ENCODE measurements at places on chromosomes 1 and 21. TPM values are rescaled to one million over a fixed set of nuclear protein-coding genes. Genes with fewer than 3 reads are reported as not detected.
A peak's percentile ranks its signal among the peaks of the same experiment; 100 is the strongest.

APCS gene
- not detected for total RNA-seq

FAM110D gene
- not detected for total RNA-seq

- no peaks in the 10 kb centered on the region for H3K4me1 ChIP-seq
- H3K27me3 ChIP-seq, result peaks cover 30% of the 10 kb centered on the region
- no peak overlapping the region for H3K4me3 ChIP-seq
- no peak overlapping the region for H3K27ac ChIP-seq
Measured at GRCh38 chr1:211478801-211479578, 13.0 kb downstream of the RD3 start.

DNA sequence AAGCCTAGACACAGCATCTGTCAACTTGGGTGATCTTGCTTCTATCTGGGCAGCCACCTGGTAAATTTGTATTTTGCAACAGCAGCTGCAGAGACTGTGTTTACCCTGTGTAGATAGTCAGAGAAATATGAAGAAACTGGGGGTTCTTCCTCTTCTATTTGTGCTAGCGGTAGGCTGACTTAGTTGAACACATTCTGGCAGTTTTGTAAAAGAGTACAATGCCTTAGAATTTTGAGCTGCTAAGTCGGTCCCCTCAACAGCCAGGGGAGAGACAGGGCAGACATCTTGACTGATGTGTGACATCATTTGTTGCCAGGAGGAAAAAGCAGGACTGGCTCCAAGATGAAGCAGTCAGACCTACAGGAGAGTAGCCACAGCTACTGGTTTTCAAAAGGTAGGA lies 53.7 kb downstream of the KCNJ6 start:
- H3K27ac ChIP-seq, result no peak overlapping the region
- no peak overlapping the region for H3K4me3 ChIP-seq
- no peaks in the 10 kb centered on the region for H3K27me3 ChIP-seq
- no peaks in the 10 kb centered on the region for H3K4me1 ChIP-seq
- H3K36me3 ChIP-seq, result no peaks in the 10 kb centered on the region
- no peak for DNase-seq

DNA sequence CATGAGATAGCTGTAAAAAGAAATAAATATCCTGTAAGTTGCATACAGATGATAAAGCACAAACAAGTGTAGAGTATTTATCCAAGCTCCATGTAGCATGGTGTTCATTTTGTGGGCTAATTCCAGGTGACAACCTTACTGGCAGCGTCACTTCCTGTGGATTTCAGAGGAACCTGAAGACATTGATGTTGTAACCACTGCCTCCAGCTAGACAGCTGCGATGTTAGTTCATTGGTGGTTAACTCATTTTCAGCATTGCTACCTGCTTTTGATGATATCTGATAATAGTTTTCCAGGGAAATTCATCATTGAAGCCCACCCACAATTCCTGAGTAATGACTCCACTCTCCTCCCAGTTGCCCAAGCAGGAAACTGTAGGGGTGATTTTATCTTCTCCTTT lies 3.0 kb downstream of the HSD3B1 start:
- H3K36me3 ChIP-seq, result no peaks in the 10 kb centered on the region
- H3K4me1 ChIP-seq, result no peaks in the 10 kb centered on the region
- H3K27ac ChIP-seq, result no peak overlapping the region
- DNase-seq, result no peak

GRCh38 chr1:8911416-8912309 lies 33.2 kb upstream of the ENO1 start:
- H3K4me1 ChIP-seq, result peaks cover 59% of the 10 kb centered on the region
- DNase-seq, result no peak
- H3K4me3 ChIP-seq, result no peak overlapping the region
- peak overlapping the region; percentile 67 for H3K27ac ChIP-seq
- H3K36me3 ChIP-seq, result peaks cover 60% of the 10 kb centered on the region

DNA sequence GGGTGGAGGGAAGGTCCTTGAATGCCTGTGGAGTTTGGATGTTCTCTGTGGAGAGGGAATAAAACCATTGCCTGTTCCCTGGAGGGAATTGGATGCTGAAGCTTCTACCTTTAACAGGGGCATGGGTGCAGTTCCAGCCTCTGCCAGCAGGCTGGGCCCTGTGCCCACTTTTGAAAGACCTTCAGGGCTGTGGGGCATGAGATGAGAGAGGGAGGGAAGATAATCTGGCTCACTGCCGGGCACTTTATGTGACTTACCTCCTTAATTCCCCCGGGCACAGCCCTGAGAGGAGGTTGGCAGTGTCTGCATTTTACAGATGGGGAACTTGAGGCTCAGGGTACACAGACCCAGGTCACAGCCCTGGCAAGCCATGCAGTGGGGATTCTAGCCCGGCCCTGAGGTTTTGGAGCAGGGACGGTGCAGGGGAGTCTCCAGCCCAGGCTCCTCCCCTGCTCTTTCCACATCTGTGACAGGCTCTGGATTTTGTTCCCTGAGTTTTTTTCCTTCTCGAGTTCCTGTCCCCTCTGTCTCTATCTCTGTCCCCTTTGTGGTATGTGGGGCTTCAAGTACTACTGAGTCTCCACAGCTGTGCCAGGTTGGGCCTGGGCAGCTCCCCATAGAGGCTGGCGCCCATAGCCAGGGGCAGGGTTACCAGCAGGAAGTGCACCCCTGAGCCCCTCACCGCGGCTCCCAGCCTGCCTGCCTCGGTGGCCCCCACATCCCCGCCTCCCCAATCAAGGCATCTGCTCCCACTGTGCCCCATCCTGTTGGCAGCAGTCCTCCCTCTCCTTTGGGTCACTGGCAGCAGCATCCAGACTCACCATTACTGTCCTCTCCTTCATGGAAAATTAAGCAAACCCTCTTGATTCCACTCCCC lies 14.0 kb upstream of the THEMIS2 start:
- H3K4me1 ChIP-seq, result peaks cover 22% of the 10 kb centered on the region
- no peaks in the 10 kb centered on the region for H3K36me3 ChIP-seq
- peak overlapping the region; percentile 80 for H3K27ac ChIP-seq
- no peaks in the 10 kb centered on the region for H3K27me3 ChIP-seq

DNA sequence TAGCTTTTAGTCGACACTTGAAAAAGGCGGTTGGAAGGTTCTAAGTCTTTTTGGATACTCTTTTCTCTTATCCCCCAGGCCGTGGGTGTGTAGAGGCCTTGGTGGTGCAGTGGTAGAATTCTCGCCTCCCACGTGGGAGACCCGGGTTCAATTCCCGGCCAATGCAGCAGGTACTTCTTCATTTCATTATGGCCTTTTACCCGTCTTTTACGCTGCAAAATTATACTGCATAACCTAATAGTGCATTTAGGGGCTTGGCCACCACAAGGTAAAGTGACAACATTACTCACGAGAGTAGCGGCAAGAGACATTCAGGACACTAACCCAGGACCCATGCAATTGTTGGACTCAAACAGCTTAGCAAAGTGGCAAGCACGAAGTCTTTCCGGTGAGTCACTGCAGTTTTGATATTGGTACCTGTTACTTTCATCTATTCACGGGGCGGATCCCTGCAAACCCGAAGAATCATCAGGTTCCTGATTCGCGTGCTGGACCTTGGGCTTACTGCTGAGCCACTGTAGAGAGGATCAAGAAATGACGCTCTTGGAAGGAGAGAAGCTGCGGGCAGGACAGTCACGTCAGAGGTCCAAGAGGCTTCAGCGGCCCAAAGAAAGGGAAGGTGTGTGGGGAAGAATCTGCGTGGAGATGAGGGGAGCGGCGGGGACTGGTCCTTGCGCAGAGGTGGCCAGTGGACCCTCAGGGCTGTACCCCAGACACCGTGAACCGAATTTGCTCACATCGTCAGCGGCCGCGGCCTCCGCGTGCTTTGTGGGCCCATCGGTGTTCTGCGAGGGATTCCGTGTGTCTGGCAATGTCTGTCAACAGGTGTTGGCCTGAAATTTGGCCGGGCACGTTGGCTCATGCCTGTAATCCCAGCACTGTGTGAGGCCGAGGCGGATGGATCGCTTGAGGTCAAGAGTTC lies 12.9 kb upstream of the RNU1-4 start:
- H3K4me1 ChIP-seq, result peaks cover 2% of the 10 kb centered on the region
- H3K4me3 ChIP-seq, result no peak overlapping the region
- H3K27ac ChIP-seq, result no peak overlapping the region
- H3K36me3 ChIP-seq, result no peaks in the 10 kb centered on the region
- no peaks in the 10 kb centered on the region for H3K27me3 ChIP-seq

DNA sequence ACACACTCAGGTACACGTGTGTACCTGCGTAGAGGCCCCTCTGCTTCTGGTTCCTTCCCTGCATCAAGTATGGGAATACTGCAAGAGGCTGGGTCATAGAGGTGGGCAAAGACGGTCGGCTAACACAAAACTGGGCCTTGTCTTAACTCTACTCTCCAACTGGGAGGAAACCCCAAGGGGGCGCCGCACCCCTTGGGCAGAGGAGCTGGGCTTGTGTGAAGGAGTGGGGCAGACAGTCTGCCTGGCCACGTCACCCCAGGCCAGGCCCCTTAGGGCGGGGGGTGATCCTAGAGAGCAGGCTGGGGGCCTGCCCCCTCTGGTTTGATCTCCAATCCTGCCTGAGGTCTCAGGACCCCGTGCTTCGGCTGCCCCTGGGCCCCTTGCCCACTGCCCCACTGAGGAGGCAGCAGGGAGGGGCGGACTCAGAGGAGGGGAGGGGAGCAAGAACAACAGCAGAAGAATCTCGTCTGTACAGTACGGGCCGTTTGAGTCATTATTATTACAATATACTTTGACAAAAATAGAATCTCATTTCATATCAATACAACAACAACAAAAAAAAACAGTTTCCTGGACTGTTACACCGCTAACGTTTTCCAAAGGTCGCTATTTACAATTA lies 34.7 kb downstream of the MEF2D start:
- peaks cover 26% of the 10 kb centered on the region for H3K36me3 ChIP-seq
- DNase-seq, result no peak
- H3K4me1 ChIP-seq, result peaks cover 12% of the 10 kb centered on the region

DNA sequence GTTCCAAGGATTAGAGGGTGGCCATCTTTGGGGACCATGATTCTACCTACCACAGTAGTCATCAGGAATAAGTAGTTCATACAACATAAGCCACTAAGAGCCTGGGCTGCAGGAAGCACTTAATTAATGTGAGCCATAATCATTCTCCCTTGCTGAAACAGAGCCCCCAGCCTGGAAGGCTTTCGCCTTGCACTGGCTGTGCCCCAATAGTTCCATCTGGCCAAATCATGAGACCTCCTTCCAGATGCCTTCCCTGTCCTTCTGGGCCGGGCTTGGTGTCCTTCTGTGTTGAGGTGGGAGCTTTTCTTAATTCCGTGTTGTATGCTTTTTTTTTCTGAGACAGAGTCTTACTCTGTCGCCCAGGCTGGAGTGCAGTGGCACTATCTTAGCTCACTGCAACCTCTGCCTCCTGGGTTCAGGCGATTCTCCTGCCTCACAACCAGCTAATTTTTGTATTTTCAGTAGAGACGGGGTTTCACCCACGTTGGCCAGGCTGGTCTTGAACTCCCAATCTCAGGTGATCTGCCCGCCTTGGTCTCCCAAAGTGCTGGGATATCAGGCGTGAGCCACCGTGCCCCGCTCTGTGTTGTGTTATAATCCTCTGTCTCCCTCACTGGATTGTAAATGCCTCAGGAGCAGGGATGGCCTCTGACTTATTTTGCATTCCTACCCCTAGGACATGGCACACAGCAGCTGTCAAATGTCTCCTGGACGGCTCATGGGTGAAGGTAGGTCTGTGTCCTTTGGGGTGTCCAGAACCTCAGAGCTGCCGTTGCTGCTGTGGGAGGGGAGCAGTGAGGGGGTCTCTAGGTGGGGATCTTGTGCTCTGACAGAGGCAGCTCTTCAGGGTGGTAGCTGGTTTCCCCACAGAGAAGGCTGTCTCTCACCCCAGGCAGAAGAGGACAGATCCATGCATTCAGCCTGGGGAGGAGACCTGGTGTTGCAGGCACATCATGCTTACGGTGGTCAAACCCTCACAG lies 10.1 kb downstream of the GNG4 start:
- H3K27ac ChIP-seq, result no peak overlapping the region
- H3K4me3 ChIP-seq, result no peak overlapping the region
- peaks cover 20% of the 10 kb centered on the region for H3K4me1 ChIP-seq
- H3K36me3 ChIP-seq, result no peaks in the 10 kb centered on the region

DNA sequence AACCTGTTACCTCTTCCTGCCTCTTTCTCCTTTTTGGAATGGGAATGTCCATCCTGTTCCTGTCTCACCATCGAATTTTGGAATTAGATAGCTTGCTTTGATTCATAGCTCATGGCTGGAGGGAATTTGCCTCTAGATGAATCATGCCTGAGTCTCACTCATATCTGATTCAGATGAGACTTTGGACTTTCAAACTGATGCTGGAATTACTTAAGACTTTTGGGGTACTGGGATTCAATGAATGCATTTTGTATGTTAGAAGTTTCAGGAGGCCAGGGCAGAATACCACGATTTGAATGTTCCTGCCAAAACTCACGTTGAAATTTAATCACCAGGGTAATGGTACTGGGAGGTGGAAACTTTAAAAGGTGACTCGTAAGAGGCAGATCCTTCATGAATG lies 132.4 kb downstream of the DSCAM start:
- no peaks in the 10 kb centered on the region for H3K36me3 ChIP-seq
- H3K27ac ChIP-seq, result no peak overlapping the region

Measured in activated CD8-positive, alpha-beta T cell treated with anti-CD3 and anti-CD28 coated beads, Interleukin-2, amount 10 ng/mL, durations not matched to agents 7 days and 5 days (primary cell).